ENCODE measurements at places on chromosomes 5 and 9.

- no peak for DNase-seq
- no peaks in the 10 kb centered on the region for H3K36me3 ChIP-seq
- H3K27ac ChIP-seq: no peak overlapping the region
- H3K4me1 ChIP-seq: no peaks in the 10 kb centered on the region
- no peak overlapping the region for H3K4me3 ChIP-seq
These were observed 120.7 kb upstream of the APC start for GRCh38 chr5:112616812-112617547.

GRCh38 chr5:139495638-139496435 is 13.3 kb upstream of the STING1 start:
- peaks cover 20% of the 10 kb centered on the region for H3K4me1 ChIP-seq
- H3K4me3 ChIP-seq: no peak overlapping the region
- H3K27me3 ChIP-seq: no peaks in the 10 kb centered on the region
- no peak for DNase-seq
- H3K27ac ChIP-seq: peak overlapping the region; percentile 48

DNA sequence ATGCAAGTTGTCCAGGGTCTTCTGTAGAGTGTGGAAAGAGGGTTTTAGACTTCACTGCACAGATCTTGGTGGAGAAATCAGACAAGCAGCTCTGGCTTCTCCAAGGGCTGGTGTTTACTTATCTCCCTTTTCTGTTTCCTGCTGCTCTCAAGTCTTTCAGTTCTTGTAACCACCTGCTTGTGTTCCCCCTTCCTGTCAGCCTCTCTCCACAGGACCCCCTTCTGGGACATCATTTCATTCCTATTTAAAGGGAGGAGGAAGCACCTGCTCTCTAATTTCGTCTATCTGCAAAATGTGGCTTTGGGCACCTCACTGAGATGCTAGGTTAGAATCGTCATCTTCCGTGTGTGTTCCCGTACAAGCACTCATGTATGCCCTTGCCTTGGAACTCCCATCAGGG is 636.2 kb downstream of the MTRR start:
- no peak for DNase-seq
- no peak overlapping the region for H3K27ac ChIP-seq
- H3K4me1 ChIP-seq: no peaks in the 10 kb centered on the region
- H3K27me3 ChIP-seq: no peaks in the 10 kb centered on the region
- H3K4me3 ChIP-seq: no peak overlapping the region
- H3K36me3 ChIP-seq: no peaks in the 10 kb centered on the region

DNA sequence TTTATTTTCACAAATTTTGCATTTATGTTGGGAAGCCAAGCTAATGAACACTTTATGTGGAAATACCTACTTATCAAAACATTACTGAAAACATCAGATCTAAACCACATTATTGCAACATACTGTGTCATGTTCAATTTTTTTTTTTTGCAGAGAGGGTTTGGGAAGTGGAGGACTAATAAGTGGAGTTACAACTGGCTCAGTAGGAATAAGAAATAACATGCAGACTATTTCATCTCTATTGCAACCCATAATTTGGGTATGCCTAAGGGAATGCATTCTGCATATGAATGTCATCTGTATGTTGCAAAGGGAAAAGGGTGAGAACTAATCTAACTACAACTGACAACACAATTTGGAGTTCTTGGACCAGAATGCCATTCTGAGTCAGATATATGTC is 41.8 kb downstream of the APC start:
- no peaks in the 10 kb centered on the region for H3K4me1 ChIP-seq
- H3K27me3 ChIP-seq: no peaks in the 10 kb centered on the region
- peaks cover 18% of the 10 kb centered on the region for H3K36me3 ChIP-seq
- DNase-seq: no peak

DNA sequence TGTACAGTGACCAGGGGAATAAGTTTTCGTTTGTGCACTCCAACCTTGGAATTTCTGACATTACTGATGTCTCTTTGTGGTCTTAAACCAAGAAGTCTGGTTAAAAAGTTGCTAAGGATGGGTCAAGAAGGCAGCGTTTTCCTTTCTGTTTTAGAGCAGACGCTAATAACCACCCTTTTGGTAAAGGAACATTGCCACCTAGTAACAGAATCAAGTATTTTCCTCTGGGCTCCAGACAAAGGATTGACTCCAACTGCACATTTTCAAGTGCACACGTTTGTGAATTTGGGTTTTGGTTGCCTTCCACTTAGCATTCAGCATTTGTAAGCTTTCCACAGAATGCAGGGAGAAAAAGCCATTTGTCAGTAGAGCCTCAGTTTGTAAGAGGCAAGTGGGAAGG is 22.2 kb upstream of the CEP78 start:
- DNase-seq: no peak
- H3K4me3 ChIP-seq: no peak overlapping the region
- H3K27ac ChIP-seq: no peak overlapping the region
- H3K36me3 ChIP-seq: no peaks in the 10 kb centered on the region

GRCh38 chr9:127187231-127187956 is 65.0 kb upstream of the ANGPTL2 start:
- peak; percentile 94 for DNase-seq
- peak overlapping the region; percentile 93 for H3K27ac ChIP-seq
- H3K36me3 ChIP-seq: no peaks in the 10 kb centered on the region
- H3K4me1 ChIP-seq: peaks cover 58% of the 10 kb centered on the region
- H3K4me3 ChIP-seq: no peak overlapping the region

GRCh38 chr5:166507810-166508425 is 1783.5 kb upstream of the WWC1 start:
- no peaks in the 10 kb centered on the region for H3K27me3 ChIP-seq
- no peaks in the 10 kb centered on the region for H3K4me1 ChIP-seq
- no peak for DNase-seq
- no peaks in the 10 kb centered on the region for H3K36me3 ChIP-seq

GRCh38 chr9:98925956-98926355 is 17.8 kb upstream of the COL15A1 start:
- H3K27me3 ChIP-seq: no peaks in the 10 kb centered on the region
- no peaks in the 10 kb centered on the region for H3K4me1 ChIP-seq
- no peak overlapping the region for H3K4me3 ChIP-seq
- DNase-seq: no peak
- H3K27ac ChIP-seq: no peak overlapping the region
- H3K36me3 ChIP-seq: no peaks in the 10 kb centered on the region

DNA sequence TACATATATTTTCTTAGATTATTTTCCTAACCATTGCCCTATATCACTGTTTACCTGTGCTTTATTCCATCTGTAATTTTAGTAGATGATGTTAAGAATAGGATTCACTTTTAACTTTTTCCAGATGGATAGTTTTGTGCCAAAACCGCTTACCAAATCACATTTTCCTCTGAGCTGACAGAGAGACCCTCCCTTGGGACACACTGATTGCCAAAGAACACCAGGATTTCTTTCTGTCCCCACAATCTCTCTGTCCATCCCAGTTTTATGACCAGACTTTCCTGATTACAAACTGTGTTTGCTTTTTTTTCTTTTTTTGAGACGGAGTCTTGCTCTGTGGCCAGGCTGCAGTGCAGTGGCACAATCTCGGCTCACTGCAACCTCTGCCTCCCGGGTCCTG is 81.3 kb upstream of the SPATA31C2 start:
- H3K27me3 ChIP-seq: no peaks in the 10 kb centered on the region
- no peaks in the 10 kb centered on the region for H3K4me1 ChIP-seq
- H3K4me3 ChIP-seq: no peak overlapping the region
- DNase-seq: no peak

Measured in right atrium auricular region (tissue), 2 donors.